Neural crest cell (in vitro differentiated cells): ENCODE measurements at places on chromosomes 12 and 14. TPM values are rescaled to one million over a fixed set of nuclear protein-coding genes. Genes with fewer than 3 reads are reported as not detected.

GRCh38 chr12:113439606-113440030, 17.4 kb downstream of the SDSL start:
- peak; percentile 73 for DNase-seq

DNA sequence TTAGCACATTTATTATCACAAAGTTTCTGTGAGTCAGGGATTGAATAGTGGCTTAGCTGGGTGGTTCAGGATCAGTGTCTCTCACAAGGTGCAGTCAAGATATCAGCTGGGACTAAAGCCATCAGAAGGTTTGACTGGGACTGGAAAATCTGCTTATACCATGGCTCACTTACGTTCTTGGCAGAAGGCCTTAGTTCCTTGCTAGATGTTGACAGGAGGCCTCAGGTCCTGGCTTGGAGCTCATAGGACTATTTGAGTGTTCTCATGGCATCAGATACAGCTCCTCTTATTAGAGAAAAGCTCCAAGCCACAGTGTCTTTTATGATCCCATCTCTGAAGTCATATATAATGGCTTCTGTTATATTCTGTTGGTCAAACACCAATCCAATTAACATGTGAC, 127.3 kb downstream of the SLC6A15 start:
- DNase-seq, result no peak

Gene MFAP5
- not detected in 2 replicates for total RNA-seq

- DNase-seq, result no peak
Observed at GRCh38 chr12:2645460-2645859, 149.3 kb upstream of the FKBP4 start.

DNA sequence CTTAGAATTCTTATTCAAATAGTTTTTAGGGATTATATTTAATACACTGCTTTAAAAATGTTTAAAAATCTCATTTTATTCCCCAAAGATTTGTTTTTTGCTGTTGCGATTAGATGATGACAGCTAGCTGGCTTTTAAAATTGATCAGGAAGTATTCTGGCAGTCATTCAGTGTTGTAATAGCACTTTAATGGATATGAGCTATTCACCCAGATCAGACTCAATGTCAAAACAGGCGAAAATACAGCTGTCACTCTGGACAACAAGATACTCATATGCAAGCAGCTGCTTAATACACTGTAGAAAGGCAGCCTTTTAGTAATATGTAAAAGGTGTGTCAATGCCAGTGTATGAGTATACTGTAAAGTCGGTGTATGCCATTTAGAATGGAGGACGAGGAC, 91.7 kb downstream of the NPAS3 start:
- DNase-seq, result no peak

DNA sequence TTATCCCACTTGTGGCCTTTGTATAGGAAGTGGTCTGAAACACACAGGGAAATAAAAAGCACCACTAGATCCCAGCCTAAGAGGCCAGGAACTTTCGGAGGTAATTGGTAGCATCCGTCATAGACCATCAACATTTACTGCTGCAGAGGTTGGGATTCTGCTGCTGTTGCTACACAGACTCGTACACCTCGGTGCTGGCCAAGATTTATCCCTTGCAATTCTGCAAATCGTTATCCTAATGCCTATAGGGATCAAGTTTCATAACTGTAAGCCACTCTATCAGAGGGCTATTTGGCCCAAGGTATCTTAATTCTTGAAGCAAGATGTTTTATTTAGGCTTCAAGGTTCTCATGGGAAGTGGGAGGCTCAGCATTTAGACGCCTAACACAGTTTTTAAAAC, 913.6 kb downstream of the GALC start:
- DNase-seq, result no peak

DNA sequence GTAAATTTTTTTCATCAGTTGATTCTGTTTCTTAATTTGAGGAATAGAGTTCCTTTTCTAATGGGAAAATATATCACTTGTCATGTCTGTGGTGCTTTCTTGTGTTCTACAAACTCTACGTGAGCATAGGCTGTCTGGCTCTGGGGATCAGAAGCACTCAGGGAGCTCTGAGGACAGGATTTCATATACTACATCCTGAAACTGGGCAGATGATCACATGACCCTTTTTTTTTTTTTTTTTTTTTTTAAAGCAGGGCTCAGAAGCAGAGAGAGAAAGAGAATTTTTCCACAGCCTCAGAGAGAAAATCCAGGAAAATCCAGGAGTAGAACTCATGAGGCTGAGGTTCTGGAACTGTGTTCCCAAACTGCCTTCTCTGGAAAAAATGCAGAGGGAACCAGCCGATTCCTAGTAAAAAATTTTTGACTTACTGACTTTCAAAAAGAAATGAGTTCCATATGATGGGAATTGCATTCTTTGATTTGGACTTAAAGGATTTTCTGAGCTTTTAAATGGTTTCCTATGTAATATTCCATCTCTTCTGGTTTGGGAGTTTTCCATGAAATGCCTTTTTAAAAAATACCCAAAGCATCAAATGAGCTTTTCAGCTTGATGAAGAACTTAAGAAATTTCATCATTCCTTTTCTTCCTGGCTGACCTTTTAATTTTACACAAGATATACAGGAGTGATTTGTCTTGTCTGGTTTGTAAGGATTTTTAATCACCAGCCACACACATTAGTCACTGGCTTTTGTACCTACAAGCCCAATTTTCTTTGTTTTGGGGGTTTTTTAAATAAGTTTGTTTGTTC, 183.1 kb upstream of the HIF1A start:
- no peak for DNase-seq

Gene KRT77
- not detected in 2 replicates for total RNA-seq

GRCh38 chr12:114678028-114678427, 5.9 kb downstream of the TBX3 start:
- no peak for DNase-seq

DNA sequence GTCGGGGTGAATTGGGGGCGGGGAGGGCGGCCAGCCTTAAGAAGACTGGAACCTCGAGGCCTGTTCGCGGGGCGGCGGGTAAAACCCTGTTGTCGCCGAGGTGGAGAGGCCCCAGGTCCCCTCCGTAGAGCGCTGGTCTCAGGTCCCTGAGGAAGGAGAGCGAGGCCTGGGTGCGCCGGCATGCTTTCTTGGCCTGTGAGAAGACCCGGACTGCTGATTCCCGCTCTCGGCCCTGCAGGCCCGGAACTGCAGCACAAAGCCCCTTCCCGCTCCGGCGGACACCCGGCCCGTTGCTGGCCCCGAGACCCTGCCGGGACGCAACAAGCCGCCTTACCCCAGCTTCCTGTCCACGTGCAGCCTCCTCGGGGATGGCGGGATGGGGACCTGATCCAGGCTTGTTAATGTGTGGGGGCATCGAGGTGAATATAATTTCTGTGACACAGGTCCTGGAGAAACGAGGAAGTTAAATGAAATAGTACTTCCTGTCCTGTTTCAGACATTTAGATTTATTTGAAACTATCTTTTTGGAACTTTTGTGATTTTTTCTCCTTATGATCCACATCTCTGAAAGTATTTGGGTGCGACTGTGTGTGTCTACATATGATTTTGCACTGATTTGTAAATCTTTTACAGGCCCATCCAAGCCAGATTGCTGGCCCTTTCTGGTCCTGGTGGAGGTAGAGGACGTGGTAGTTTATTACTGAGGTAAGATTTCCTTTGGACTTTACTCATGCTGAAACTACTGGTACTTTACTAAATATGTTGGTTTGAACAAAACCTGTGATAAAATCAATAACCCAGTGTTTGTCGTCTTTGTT, 600 bp downstream of the PNN start:
- DNase-seq, result peak; percentile 48

- no peak for DNase-seq
Observed at GRCh38 chr12:54412348-54412747, 6.7 kb downstream of the ITGA5 start.
